GM13976 (cell line): ENCODE measurements at places on chromosomes 6 and 20.
A peak's percentile ranks its signal among the peaks of the same experiment; 100 is the strongest.

- DNase-seq = no peak
Measured at GRCh38 chr6:165594584-165595333, 68.3 kb downstream of the PDE10A start.

GRCh38 chr6:158552796-158553138 lies 7.1 kb upstream of the TMEM181 start:
- no peak for DNase-seq

- DNase-seq = no peak
Measured at GRCh38 chr6:98959631-98960030, 11.9 kb upstream of the FBXL4 start.

- peak; percentile 49 for DNase-seq
Measured at GRCh38 chr6:158536891-158537798, 22.7 kb upstream of the TMEM181 start.

- DNase-seq = no peak
Measured at GRCh38 chr6:130602151-130602770, 224.9 kb upstream of the SMLR1 start.

- no peak for DNase-seq
Measured at GRCh38 chr6:118748311-118749062, 97.1 kb upstream of the CEP85L start.

- peak; percentile 94 for DNase-seq
Measured at GRCh38 chr6:47477497-47478232, at the start of gene CD2AP. Gene CD2AP (plus strand): TSS chr6:47477789. CDS start chr6:47478245, 456 bp downstream.

GRCh38 chr6:90809035-90809434 lies 222.2 kb upstream of the MAP3K7 start:
- no peak for DNase-seq

GRCh38 chr6:42961020-42961470 lies 491 bp downstream of the GNMT start:
- no peak for DNase-seq

GRCh38 chr6:93943661-93944060 lies 524.3 kb upstream of the EPHA7 start:
- DNase-seq = no peak

DNA sequence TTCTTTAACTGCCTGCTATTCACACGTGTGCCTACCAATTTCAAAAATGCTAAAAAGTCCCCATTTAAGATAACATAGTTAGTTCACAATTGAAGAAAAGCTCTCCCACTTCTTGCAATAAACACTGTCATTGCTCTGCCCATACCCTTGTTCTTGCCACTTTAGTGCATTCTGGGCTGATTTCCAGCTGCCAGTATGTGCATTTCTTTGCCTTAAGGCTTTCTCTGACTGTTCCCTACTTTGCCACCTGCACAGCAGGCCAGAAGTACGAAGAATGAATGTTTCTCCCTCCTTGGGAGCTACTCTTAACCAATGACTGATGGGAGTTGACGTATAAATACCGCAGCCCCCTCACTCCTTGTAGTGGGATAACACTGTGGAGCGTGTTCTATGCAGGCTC lies 16.0 kb upstream of the ATRN start:
- DNase-seq = no peak

DNA sequence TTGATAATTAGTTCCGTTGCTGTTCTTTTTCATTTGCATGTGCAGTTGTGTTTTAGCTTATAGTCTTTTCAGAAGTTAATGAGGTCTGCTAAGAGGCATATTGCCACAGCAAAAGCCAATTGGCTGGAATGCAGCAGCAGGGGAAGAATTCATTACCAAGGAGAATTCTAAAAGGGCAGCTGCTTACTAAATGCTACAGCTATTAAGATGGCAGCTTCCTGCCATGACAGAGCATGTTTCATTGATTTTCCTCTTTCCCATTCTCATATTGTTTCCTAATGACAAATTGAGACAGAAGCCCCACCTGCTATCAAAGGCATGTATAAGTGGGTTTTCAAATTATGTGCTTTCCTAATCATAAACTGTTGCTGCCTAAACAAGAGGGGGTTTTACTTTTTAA lies 66.6 kb downstream of the CLVS2 start:
- no peak for DNase-seq

- DNase-seq = no peak
Measured at GRCh38 chr20:38243709-38244020, 16.9 kb downstream of the KIAA1755 start.

- no peak for DNase-seq
Measured at GRCh38 chr6:96505363-96505762, 16.2 kb upstream of the UFL1 start.

DNA sequence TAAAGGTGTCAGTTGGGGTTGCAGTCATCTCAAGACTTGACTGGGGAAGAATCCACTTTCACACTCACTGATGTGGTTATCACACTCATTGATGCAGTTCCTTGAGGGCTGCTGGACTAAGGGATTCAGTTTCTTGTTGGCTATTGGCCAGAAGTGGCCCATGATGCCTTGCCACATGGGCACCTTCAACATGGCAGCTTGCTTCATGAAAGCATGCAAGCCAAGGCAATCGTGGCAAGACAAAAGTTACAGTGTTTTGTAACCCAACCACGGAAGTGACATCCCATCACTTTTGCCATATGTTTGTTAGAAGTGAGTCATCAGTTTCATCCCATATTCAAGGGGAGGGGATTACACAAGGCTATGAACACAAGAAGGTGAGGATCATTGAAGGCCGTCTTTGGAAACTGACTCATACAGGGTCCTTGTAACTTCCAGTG lies 3.8 kb upstream of the RANBP9 start:
- DNase-seq = peak; percentile 45

- peak; percentile 69 for DNase-seq
Measured at GRCh38 chr6:30828027-30828962, 56.0 kb upstream of the DDR1 start.

- DNase-seq = peak; percentile 40
Measured at GRCh38 chr6:18595774-18596530, 208.8 kb downstream of the RNF144B start.

DNA sequence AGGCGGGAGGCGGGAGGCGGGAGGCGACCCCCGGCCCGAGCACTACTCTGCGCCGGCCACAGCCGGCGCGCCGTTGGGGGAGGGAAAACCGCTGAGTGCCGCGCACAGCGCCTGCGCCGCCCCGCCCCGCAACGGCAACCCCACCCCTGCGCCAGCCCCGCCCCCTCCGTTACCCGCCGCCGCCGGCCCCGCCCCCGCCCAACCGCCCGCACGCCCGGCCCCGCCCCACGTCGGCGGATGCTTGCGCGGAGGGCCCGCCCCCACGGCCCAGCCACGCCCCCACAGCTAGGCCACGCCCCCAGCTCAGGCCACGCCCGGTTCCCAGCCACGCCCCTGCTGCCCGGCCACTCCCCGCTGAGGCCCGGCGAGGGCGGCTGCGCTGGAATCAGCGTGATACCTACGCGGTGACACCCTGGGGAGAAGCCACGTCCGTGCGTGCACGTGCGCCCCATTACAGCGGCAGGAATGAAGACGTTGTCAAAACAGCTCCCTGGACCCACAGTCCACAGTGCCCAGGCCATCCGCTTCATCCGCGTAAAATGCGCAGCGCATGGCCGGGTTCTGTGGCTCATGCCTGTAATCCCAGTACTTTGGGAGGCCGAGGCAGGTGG lies at the start of gene TCFL5:
TCFL5 (minus strand) TSS at position 97 of the 611 bp plus-strand sequence. CDS start 152 bp downstream, outside the sequence.
- DNase-seq = peak; percentile 99

- DNase-seq = no peak
Measured at GRCh38 chr6:8387942-8388437, 47.4 kb downstream of the SLC35B3 start.

DNA sequence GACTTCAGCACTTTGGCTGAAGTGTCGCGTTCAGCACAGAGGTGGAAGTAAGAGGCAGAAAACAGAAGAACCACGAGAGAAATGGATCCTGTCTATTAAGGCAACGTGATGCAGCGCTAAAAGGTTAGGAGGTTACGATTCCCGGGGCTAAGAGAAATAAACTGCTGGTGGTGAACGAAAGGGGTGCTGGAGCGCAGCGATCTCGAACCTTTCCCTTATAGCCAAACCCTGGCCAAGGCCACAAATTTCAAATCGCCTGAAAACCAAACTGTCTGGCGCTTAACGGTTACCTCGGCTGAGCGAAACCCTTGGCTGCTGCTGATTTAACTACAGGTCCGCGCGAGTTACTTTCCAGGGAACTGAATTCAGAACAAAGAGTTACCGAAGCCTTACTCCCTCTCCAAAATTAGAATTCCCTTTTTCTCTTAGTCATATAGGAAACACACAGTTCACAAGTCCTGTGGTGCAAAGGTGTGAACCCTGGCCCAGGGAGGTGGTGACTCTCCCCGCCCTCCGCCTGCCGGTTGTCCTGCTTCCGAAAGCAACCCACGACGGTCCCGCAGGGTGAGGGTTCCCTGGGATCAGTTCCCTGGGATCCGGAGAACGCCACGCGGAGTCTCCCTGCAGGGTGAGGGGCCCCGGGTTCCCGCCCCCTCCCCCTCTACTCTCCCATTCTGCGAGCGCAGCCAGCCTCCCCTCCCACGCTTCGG lies 1.3 kb upstream of the SLC35D3 start:
- DNase-seq = peak; percentile 44

DNA sequence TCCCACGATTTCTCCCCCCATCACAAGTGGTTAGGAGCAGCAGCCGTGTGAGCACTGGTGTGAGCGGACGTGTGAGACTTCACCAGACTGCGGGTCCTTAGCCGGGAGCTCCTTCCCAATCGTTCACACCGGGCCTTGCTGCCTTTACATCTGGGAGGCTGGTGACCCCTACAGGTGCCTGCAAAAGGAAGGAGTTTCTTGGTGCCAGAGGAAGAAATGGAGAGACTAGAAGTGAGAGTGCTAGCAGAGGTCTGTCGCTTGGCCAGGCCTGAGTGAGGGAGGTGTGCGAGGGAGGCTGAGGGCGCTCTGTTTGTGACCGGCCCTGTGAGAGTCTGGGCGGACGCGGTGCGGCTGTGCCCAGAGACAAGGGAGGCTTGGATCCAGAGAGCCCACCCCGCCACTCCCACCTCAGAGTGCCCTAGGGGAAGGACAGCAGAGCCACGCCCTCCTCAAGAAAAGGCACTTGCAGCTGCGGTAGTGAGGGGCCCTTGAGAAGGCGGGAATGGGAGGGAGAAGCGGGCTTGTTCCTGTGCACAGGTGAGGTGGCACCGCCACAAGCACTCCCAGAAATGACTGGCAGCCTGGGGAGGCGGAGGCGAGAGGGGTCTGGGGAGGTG lies 10.0 kb upstream of the ARMC2 start:
- DNase-seq = no peak

GRCh38 chr20:38159566-38159956 lies 5.5 kb downstream of the TGM2 start:
- no peak for DNase-seq

GRCh38 chr20:9966966-9967365 lies 67.8 kb upstream of the ANKEF1 start:
- no peak for DNase-seq

DNA sequence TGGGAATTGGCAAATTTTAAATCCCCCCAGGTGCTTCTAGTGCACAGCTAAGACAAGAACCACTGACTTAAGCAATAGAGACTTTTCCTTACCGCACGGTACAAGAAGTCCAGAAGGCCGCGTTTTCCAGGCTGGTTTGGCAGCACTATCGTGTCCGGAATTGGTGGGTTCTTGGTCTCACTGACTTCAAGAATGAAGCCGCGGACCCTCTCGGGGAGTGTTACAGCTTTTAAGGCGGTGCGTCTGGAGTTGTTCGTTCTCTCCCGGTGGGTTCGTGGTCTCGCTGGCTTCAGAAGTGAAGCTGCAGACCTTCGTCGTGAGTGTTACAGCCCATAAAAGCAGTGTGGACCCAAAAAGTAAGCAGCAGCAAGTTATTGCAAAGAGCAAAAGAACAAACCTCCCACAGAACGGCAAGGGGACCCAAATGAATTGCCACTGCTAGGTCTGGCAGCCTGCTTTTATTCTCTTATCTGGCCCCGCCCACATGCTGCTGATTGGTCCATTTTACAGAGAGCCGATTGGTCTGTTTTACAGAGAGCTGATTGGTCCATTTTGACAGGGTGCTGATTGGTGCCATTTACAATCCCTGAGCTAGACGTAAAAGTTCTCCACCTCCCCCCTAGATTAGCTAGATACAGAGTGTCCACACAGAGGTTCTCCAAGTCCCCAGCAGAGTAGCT lies 264.5 kb downstream of the PREX1 start:
- DNase-seq = no peak

- no peak for DNase-seq
Measured at GRCh38 chr20:14829906-14830305, 492.5 kb upstream of the FLRT3 start.

- DNase-seq = peak; percentile 41
Measured at GRCh38 chr6:16409531-16410441, 171.4 kb downstream of the GMPR start.

- no peak for DNase-seq
Measured at GRCh38 chr6:158560836-158561320, 987 bp downstream of the TMEM181 start.

GRCh38 chr6:88517737-88518136 lies 351.6 kb upstream of the CNR1 start:
- no peak for DNase-seq

GRCh38 chr6:4185846-4186245 lies 50.5 kb upstream of the ECI2 start:
- no peak for DNase-seq

- DNase-seq = peak; percentile 44
Measured at GRCh38 chr6:160667639-160668481, 3.8 kb upstream of the LPA start.

GRCh38 chr6:158414851-158415262 lies 102.6 kb downstream of the TULP4 start:
- DNase-seq = no peak

DNA sequence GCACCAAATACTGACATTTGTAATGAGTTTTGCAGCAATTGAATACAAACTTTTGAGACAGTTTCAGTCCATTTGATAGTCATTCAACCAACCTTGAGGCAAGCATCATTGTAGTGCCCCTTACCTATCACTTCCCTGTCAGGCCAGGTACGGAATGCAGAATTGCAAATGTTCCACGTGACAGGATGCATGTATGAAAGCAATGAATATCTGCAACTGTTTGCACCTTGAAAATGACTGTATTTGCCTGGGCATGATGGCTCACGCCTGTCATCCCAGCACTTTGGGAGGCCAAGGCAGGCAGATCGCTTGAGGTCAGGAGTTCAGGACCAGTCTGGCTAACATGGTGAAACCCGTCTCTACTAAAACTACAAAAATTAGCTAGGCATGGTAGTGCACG lies 146.0 kb upstream of the SCGN start:
- DNase-seq = no peak

- no peak for DNase-seq
Measured at GRCh38 chr6:93779086-93779841, 359.9 kb upstream of the EPHA7 start.

DNA sequence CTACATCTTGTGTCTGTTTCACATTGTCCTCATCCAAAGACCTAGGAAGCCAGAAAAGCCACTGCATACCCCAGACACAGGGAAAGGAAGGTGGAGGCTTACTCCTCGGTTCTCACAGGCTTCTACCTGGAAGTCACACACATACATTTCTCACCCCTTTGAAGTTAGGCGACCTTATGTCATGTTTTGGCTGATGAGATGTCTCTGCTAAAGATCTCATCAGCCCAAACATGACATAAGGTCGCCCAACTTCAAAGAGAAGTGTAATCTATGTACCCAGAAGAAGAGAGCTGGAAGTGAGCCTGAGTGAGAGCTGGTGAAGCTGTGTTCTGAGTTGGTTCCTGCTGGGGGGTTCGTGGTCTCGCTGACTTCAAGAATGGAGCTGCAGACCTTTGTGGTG lies 47.5 kb upstream of the SLC22A23 start:
- DNase-seq = no peak
